ENCODE measurements at places on chromosomes 11 and 22. TPM values are rescaled to one million over a fixed set of nuclear protein-coding genes. Genes with fewer than 3 reads are reported as not detected.
A peak's percentile ranks its signal among the peaks of the same experiment; 100 is the strongest.

PSMC3 gene
- total RNA-seq = 147 TPM

ISX gene
- total RNA-seq = 0.55 TPM

MCAM gene
- 114 TPM for total RNA-seq

LRRC32 gene
- 117 TPM for total RNA-seq

UPK3A gene
- total RNA-seq = not detected

BTG4 gene
- not detected for total RNA-seq

NADSYN1 gene
- total RNA-seq = 320 TPM

PHF21B gene
- total RNA-seq = not detected

DNA sequence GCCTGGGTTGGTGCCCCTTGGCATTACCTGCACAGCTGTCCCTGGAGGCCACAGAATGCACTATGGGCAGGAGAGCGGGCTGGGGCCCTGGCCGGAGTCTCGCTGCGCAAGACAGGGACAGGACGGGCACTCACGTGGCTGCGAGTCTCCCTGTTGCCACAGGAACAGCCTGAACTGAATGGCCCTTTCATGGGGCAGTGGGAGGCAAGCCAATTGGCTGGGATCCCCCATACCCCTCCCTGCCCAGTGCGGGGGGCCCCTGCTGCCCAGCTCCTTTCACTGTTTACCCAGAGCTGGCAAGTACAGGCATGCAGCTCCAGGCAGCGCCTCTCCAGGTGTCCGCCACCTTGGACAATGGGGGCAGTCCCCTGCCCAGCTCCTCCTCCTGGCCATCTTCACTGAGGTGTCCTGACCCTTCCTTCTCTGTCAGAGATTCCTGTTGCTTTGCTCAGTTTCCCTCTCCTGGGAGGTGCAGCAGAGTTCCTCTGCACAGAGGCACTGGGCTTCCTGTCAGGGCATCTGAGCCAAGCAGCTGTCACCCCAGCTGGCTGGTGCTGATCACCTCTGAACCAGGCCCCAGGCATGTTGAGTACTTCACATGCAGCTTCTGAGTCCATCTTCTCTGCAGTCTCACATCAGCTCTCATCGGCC lies 5.2 kb downstream of the USP2 start:
- DNase-seq = peak; percentile 84

DNA sequence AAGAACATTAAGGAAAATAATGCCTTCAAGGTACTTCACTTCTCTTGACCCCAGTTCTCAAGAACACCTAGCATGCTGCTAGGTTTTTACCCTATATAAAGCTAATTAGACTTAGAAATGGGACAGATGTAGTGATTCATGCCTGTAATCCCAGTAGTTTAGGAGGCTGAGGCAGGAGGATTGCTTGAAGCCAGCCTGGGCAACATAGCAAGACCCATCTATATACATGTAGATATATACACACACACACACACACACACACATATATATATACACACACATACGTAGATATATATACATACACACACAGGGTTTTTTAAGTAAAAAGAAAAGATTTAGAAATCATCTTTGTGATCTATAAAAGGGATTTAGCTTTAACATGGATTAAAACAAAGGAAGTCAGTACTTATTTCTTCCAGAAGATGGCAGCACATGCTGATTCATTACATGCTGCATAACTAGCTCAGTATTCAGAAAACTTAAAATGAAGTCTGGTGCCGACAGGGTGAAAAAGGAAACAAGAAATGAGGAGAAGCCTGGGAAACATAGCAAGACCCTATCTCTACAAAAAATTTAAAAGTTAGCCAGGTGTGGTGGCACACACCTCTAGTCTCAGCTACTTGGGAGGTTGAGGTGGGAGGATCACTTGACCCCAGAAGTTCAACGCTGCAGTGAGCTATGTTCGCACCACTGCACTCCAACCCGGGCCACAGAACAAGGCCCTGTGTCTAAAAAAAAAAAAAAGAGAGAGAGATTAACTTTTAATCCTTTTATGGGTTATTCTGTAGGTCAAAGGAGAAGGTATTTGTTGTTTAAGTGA lies 28.5 kb upstream of the RBX1 start:
- no peak for DNase-seq

DNA sequence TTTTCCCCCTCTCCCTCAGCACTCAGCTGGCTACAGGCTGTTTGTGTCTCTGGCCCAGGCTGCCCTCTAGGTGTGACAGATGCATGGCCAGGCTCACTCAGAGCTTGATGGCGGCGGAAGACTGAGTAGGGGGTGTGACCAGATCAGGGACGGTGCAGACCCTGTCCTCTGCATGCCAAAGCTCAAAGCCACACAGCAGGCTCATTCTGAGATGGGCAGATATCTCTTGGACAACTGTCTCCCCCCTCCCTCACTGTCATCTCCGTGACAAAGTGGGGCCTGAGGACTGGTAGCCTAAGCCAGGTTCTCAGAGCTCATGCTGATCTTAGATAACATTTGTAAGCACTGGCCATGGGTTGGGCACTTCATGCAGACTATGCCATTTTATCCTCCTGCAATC lies 231.3 kb downstream of the DSCAML1 start:
- DNase-seq = no peak

- DNase-seq = no peak
Observed at GRCh38 chr11:93288767-93289166, 41.8 kb upstream of the DEUP1 start.

DNA sequence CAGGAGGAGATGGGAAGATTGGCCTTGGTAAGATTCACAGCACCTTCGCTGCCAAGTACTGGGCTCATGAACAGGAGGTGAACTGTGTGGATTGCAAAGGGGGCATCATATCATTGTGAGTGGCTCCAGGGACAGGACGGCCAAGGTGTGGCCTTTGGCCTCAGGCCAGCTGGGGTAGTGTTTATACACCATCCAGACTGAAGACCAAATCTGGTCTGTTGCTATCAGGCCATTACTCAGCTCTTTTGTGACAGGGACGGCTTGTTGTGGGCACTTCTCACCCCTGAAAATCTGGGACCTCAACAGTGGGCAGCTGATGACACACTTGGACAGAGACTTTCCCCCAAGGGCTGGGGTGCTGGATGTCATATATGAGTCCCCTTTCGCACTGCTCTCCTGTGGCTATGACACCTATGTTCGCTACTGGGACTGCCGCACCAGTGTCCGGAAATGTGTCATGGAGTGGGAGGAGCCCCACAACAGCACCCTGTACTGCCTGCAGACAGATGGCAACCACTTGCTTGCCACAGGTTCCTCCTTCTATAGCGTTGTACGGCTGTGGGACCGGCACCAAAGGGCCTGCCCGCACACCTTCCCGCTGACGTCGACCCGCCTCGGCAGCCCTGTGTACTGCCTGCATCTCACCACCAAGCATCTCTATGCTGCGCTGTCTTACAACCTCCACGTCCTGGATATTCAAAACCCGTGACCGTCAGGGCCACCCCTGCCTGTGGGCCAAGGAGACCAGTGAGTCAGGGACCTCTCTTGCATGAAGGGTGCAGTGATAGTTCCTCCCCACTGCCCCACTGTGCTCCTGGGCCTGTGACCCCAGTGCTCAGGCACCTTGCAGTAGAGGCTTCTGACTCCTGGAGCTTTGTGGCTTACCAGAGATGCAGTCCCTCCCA lies 83.6 kb downstream of the BCR start:
- DNase-seq = peak; percentile 59

DNA sequence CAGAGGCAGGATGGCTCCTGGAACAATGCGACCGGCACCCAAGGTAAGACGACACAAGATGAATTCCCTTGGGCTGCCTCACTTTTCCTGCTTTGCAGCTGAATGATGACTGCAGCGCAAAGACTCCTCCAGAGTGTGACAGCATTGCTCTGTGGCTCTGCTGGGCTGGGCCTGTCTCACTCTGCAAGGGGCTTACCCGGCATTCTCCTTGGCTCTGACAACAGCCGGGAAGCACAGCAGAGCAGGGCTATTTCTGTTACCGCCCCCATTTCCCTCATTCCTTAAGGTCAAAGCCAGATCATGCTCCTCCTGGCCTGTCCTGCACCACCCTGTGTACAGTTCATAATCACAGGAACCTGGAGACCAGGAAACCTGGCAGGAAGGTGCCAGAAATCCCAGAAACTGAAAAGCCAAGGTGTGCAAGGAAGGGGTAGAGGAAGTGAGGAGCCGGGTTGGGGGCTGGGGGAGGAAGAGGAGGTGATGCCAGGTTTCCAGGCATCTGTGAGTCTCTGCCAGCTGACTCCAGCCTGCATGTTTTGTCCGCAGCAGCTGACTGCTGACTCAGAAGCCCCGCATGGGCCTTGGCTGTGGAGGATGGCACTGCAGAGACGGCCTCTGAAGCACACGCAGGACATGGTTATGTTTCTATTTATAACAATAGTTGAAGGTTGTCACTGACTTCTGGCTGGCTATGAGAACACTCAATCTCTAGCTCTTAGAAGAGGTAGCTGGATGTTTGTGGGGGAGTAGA lies 113.6 kb downstream of the MICAL3 start:
- DNase-seq = no peak

- DNase-seq = no peak
Observed at GRCh38 chr22:45026511-45026910, 16.7 kb upstream of the PHF21B start.

- peak; percentile 61 for DNase-seq
Observed at GRCh38 chr11:575313-575995, 816 bp upstream of the PHRF1 start.

DNA sequence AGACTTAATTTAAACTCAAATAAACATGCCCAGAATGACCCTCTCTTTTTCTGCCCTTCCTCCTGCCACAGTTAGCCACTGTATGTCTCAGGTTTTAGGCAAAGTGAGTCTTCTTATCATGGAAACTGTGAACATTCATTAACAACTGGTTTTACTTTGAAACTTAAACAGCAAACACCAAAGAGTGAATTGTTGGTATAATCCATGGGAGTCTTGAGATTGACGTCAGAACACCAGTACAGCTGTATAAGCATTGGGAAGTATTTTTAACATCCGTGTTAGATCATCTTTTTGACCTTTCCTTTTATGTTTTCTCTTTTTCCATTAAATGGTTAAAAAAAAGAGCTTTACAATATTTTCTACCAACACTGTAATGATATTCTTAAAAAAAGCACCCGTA lies 38.9 kb downstream of the ARHGEF12 start:
- DNase-seq = no peak

DNA sequence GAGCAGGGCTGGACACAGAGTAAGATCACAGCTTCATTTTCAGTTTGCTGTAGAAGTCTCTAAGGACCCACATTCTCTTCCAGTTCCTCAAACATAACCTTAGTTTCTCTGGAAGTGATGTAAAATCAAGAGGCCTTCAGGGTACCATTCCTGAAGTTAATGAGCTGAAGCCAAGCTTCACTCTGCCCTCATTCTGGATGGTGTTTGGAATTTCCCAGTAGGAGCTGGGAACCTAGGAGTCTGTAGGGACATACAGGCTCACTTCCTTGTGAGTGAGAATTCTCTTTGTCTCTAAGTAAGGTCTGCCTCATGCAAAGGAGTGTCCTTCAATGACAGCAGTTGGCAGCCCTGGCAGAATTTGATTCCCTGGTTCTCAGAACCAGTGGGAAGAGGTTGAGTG lies 142.4 kb upstream of the NARS2 start:
- DNase-seq = no peak
